ENCODE measurements at places on chromosomes 11 and 22.

DNA sequence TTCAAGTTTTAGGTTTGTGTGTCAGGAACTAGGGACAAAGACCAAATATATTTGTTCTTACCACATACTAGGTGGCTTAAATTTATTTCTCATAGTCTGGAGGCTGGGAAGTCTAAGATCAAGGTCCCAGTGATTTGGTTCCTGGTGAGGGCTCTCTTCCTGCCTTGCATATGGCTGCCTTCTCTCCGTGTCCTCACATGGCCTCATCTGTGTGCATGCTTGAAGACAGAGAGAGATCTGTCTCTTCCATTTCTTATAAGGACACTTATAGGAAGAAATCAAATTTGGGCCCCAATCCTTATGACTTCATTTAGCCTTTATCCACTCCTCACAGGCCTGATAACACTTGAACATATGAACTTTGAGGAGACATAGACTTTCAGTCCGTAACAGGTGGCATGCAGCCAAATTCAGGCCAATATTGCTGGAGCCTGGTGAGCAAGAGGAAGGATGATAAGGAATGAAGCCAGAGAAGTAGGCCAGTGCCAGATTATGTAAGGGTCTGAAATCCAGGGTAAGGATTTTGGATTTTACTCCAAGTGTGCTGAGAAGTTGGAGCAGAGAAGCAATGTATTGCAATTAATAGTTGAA, 35.1 kb downstream of the TTC17 start:
- DNase-seq, result no peak

GRCh38 chr22:38927033-38927781, 30.2 kb upstream of the APOBEC3A start:
- peak; percentile 80 for DNase-seq

DNA sequence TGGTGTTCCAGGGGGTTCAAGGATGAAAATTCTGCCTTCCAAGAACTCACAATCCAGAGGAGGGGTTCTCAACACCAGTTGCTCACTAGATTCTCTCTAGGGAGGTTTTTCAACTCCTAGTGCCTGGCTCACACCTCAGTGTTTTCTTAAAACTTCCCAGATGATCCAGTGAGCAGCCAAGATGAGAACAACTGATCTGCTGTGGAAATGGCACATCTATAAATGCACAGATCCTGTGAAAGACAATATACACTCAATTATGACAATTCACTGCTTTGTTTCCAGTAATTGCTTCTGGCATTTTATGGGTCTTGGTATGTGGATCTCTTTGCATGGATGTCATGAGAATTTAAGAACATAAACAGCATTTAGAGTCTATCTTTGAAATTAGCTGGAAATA, 45.2 kb upstream of the PRSS23 start:
- no peak for DNase-seq

GRCh38 chr11:96635655-96636054, 245.8 kb downstream of the JRKL start:
- no peak for DNase-seq

DNA sequence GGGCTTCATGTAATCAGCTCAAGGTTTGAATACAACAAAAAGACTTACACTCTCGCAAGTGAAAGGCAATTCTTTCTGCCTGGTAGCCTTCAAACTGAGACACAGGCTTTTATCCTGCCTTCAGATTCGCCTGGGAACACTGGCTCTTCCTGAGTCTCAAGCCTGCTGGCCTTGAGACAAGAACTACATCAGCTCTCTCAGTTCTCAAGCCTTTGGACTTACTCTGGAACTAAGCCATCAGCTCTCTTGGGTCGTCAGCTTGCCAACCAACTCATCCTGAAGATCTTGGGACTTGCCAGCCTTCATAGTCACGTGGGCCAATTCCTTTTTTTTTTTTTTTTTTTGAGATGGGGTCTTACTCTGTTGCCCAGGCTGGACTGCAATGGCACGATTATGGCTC, 35.7 kb upstream of the LRRC10B start:
- DNase-seq, result no peak

- no peak for DNase-seq
Observed at GRCh38 chr11:27622541-27623300, 77.5 kb downstream of the BDNF start.

DNA sequence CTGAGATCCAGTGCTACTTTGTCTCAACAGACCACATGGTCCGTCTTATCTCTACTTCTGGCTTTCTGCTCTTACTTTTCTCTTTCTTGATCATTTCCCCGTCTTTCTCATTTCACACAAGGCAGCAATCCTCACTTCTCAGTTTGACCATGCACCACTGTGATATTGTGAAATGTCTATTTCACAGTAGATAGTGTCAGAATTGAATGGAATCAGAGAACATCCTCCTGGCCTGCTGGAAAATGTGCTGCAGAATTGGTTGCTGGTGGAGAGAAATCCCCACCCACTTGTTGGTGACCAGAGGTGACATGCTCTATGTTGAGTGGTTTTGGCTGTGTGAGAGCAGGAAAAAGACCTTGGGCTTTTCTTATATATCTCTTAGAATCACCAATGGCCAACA, 57.8 kb upstream of the RCN1 start:
- no peak for DNase-seq

DNA sequence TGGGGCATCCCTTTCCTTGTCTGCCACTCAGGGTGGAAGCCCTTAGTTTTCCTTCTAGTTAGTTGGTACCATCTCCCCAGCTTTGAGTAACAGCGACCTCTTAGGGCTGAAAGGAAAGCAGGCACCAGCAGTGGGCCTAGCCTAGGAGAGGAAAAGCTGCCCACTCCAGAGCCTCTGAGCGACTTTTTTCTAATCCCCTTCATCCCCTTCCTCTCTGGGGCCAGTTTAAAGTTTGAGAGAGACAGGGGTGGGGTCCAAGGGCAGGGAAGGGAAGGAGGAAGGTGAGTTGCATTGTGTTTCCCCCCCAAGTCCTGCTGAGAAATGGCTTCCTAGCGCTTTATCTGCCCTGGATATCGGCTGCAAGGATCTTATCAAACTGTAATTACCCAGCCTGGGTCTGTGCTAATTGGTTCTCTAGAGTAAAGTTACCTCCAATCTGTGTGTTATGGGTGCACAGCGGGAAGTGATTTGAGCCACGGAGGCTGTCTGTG, 573.9 kb upstream of the CADM1 start:
- DNase-seq, result no peak

GRCh38 chr11:131254254-131254653, 116.2 kb upstream of the NTM start:
- no peak for DNase-seq

DNA sequence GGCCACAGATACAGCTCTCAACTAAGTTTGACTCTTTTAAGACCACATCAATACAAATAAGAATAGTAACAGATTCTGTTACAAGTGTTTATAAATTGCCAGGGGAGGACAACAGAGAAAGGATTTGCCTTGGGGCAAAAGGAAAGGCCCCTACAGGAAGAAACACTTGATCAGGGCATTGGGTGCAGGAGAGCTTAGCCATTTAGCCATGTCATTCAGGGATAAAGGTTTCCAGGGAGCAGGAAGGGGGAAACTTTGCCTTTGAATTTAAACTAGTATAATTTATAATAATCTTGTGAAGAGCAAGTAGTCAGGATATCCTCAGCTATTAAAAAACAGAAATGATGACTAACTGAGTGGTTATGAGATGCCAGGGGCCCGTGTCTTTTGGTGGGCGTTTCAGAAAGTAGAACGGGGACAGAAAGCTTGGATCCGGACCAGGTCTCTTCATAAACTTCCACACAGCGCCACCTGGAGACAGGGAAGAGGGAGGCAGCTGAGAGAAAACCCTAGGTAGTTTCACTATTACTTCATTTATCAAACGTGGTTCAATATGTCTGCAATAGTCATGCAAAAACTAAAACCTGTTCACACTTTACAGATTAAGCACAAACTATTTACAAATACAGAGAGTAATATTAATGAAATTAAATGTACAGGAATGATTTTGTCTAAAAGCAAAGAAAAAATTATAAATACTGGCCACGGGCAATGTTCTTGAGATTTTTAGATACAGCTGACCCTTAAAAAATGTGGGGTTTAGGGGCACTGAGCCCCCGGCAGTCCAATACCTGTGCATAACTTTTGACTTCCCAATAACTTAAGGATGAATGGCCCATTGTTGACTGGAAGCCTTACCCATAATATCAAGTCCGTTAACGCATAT, 11.0 kb upstream of the SLC5A4 start:
- peak; percentile 73 for DNase-seq

- peak; percentile 48 for DNase-seq
Observed at GRCh38 chr11:35142481-35143075, 3.6 kb downstream of the CD44 start.

GRCh38 chr11:69684651-69685050, 9.5 kb upstream of the LTO1 start:
- DNase-seq, result no peak

DNA sequence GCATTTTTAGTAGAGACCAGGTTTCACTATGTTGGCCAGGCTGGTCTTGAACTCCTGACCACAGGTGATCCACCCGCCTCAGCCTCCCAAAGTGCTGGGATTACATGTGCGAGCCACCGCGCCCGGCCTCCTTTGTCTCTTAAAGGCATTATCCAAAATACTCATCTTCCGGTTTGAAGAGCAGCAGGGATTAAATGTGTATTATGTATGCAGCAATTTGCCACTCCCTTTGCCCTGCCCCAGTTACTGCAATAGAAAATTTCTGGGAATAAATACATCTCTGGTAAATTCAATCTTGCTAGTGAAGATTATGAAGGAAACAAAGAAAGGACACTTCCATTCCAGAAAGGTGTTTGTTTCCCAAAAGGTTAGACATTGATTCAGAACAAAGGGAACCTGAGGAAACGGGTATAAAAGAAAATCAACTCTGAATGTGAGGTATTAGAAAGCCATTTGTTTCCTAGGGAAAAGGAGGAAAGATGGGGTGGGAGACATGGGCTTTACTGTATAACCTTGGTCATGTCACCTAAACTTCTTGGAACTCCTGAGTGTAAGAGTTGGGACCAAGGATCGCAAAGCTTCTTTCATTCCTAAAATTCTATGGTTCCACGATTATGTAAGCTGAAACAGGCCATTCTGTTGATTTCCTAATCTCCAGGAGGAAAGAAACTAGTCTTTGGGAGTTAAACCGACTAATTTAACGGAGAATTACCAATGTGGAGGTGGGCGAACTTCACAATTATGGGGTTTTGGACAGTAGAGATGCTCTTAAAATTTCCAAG, 959 bp upstream of the HIPK3 start:
- DNase-seq, result no peak

DNA sequence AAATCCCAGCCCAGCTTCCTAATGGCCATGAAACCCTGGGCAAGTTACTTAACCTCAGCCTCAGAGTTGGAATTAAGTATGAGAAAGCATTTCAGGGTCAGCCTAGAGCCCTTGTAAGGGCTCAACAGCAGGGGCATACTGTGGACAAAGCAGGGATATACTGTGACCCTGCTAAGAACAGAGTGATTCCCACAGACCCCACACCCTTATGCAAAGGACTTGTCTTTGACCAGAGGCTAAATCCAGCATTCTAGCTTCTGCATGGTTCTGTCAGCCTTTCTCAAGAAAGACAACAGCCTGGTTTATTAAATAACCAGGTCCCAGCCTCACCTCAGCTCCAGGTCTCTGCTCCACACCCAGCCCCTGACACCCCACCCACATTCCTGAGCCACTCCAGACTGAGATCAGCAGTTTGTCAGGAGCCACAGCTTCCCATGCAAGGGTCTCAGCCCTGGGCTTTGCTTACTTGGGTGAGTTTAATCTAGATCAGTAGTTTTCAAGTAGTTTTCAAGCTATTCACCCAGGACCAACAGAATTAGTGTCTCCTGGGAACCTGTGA, 69.2 kb downstream of the GALNT18 start:
- no peak for DNase-seq

All from ACHN (cell line).